ENCODE measurements at places on chromosomes 2 and 18. TPM values are rescaled to one million over a fixed set of nuclear protein-coding genes. Genes with fewer than 3 reads are reported as not detected.

The WDR43 gene
- 105 TPM for total RNA-seq

DNA sequence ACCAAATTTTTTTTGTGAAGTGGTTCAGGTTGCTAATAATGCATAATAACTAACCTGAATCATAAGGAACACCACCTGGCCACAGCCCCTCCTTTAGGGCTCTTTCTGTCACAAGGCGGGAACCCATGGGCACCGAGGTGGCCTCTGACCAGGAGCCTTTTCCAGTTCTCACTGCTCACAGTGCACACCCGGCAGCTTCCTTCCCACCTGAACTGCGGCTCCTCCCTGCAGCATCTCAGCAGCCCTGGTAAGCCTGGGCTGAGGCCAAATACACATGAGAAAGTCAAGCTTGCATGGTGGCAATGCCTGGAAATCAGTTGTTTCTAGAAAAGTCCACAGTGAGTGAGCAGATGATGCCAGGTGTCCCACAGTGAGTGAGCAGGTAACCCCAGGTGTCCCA lies 77.6 kb upstream of the SNTG2 start:
- no peaks in the 10 kb centered on the region for H3K27me3 ChIP-seq
- H3K4me3 ChIP-seq, result no peak overlapping the region
- H3K4me1 ChIP-seq, result no peaks in the 10 kb centered on the region
- no peak overlapping the region for H3K27ac ChIP-seq
- no peaks in the 10 kb centered on the region for H3K36me3 ChIP-seq

DNA sequence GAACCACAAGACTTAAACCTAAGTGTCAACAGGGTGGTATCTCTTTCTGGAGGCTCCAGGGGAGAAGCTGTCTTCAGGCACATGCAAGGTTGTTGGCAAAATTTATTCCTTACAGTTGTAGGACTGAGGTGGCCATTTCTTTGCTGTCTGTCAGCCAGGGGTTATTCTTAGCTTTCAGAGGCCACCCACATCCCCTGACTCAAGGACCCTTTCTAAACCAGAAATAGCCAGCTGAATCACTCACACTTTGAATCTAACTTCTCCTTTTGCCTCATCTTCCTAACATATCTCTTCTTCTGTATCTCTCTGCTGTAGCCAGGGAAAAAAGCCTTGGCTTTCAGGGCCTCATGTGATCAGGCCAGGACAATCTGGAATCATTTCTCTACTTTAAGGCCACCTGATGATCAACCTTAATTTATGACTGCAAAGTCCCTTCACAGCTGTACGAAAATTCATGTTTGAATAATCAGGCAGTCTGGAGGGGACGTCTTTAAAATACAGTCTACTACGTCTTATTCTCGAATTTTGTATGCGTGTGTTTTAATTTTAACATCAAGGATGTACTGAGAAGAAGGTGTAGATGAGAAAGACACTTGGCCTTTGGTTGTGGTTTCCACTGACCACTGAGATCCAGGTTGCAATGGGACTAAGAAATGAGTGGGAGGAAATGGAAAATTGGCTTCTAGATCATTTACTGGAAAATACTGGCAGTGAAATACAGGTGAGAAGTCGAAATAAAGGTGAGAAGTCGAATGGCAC lies 90.4 kb downstream of the DOCK10 start:
- H3K36me3 ChIP-seq, result no peaks in the 10 kb centered on the region
- H3K4me3 ChIP-seq, result no peak overlapping the region
- H3K27ac ChIP-seq, result no peak overlapping the region
- DNase-seq, result no peak
- H3K27me3 ChIP-seq, result no peaks in the 10 kb centered on the region
- no peaks in the 10 kb centered on the region for H3K4me1 ChIP-seq

GRCh38 chr2:200625958-200626363 lies 40.1 kb downstream of the AOX1 start:
- H3K27me3 ChIP-seq, result no peaks in the 10 kb centered on the region
- no peak overlapping the region for H3K4me3 ChIP-seq
- H3K27ac ChIP-seq, result no peak overlapping the region
- no peak for DNase-seq

DNA sequence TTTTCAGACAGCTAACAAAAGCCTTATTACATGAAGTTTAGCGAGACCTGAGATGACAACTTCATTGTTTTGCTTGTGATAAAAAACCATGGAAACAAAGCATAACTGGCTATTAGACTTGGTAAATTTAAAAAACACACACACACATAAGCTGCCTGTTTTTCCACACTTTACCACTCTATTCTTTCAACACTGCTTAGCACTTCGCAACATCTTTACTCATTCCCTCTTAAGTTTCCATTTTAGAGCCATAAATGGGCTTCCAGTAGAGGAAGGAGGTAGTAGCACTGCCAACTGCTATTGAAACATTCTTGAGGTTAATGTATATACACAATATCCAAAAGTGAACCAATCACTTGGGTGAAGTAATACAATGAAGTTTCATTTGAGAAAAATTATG lies 54.1 kb downstream of the BAZ2B start:
- H3K4me3 ChIP-seq, result no peak overlapping the region
- H3K4me1 ChIP-seq, result no peaks in the 10 kb centered on the region
- H3K27me3 ChIP-seq, result no peaks in the 10 kb centered on the region
- no peaks in the 10 kb centered on the region for H3K36me3 ChIP-seq
- DNase-seq, result no peak
- H3K27ac ChIP-seq, result no peak overlapping the region

DNA sequence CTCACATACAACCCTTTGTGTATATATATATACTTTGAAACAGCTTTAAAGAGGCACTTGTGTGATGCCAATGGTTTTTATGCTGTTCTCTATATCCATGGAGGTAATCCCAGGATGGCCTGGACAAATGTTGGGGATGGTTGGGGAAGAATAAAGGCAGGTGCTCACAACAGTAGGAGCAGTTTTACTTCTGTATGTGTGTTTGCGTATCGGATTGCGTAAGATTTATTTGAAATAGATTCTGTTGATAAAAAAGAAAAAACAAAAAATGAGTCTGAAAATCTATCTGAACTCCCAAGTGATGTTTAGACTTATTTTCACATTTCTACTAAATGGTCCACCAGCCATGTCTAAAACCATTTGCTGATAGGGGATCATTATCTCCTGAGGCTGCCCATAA lies 29.3 kb downstream of the MRPL19 start:
- no peak overlapping the region for H3K4me3 ChIP-seq
- no peaks in the 10 kb centered on the region for H3K27me3 ChIP-seq
- peak overlapping the region; percentile 93 for H3K27ac ChIP-seq
- H3K36me3 ChIP-seq, result peaks cover 17% of the 10 kb centered on the region

GRCh38 chr2:133886735-133887675 lies 318.7 kb upstream of the NCKAP5 start:
- H3K27me3 ChIP-seq, result no peaks in the 10 kb centered on the region
- no peaks in the 10 kb centered on the region for H3K36me3 ChIP-seq
- H3K4me1 ChIP-seq, result no peaks in the 10 kb centered on the region
- peak; percentile 29 for DNase-seq
- H3K27ac ChIP-seq, result no peak overlapping the region
- H3K4me3 ChIP-seq, result no peak overlapping the region

The PIAS2 gene
- total RNA-seq, result 21.9 TPM

DNA sequence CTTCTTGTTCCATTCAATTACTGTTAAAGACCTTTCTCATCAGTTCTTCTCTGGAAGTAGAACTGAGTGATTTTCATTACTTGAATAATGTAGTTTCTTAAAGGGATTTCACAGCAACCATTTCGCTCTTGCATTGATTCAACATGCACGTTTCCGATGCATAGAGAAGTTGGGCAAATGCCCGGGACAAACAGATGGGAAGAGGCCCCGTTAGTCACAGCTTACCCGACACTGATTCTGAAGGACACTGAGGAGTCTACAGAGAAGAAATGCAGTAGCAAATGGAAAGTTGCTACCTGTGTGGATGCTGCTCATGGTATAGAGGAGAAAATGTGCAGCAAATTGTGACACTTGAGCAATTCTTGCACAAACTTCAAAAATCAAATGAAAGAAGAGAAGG lies 32.3 kb upstream of the GCG start:
- H3K27ac ChIP-seq, result no peak overlapping the region
- H3K4me1 ChIP-seq, result peaks cover 4% of the 10 kb centered on the region
- no peak overlapping the region for H3K4me3 ChIP-seq
- H3K36me3 ChIP-seq, result no peaks in the 10 kb centered on the region
- no peaks in the 10 kb centered on the region for H3K27me3 ChIP-seq

The ADCYAP1 gene
- total RNA-seq, result not detected

GRCh38 chr2:7881063-7881462 lies 800.8 kb upstream of the ID2 start:
- H3K36me3 ChIP-seq, result no peaks in the 10 kb centered on the region
- H3K4me1 ChIP-seq, result no peaks in the 10 kb centered on the region
- no peak for DNase-seq
- H3K4me3 ChIP-seq, result no peak overlapping the region

The TXNDC2 gene
- total RNA-seq, result not detected

The TRIM54 gene
- 219 TPM for total RNA-seq

The OTOS gene
- total RNA-seq, result not detected

The MPP4 gene
- total RNA-seq, result 0.33 TPM

- H3K27me3 ChIP-seq, result no peaks in the 10 kb centered on the region
- peaks cover 37% of the 10 kb centered on the region for H3K4me1 ChIP-seq
- H3K27ac ChIP-seq, result peak overlapping the region; percentile 78
- peak; percentile 79 for DNase-seq
- no peaks in the 10 kb centered on the region for H3K36me3 ChIP-seq
Observed at GRCh38 chr2:216810399-216811160, 49.3 kb downstream of the TNP1 start.

DNA sequence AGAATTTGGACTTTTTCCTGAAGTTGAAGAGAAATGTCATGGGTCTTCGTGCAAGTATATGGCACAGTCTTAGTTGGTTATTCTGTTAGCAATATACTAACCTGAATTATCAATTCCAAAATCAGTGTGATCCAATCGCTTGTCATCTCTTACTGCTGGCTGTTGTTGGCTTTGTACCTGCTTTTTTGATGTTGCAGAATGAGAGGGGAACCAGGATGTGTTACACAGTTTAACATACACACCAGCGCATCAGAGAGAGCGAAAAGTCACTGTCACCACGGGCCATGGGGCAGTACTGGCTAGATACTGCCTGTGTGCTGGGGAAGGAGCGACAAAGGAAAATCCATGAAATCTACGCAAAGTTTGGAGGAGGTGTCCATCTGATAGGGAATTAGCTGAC lies 59.3 kb upstream of the SPP2 start:
- DNase-seq, result no peak
- no peaks in the 10 kb centered on the region for H3K4me1 ChIP-seq
- no peak overlapping the region for H3K4me3 ChIP-seq
- H3K27me3 ChIP-seq, result no peaks in the 10 kb centered on the region
- H3K36me3 ChIP-seq, result no peaks in the 10 kb centered on the region
- no peak overlapping the region for H3K27ac ChIP-seq

The CTAGE1 gene
- not detected for total RNA-seq

DNA sequence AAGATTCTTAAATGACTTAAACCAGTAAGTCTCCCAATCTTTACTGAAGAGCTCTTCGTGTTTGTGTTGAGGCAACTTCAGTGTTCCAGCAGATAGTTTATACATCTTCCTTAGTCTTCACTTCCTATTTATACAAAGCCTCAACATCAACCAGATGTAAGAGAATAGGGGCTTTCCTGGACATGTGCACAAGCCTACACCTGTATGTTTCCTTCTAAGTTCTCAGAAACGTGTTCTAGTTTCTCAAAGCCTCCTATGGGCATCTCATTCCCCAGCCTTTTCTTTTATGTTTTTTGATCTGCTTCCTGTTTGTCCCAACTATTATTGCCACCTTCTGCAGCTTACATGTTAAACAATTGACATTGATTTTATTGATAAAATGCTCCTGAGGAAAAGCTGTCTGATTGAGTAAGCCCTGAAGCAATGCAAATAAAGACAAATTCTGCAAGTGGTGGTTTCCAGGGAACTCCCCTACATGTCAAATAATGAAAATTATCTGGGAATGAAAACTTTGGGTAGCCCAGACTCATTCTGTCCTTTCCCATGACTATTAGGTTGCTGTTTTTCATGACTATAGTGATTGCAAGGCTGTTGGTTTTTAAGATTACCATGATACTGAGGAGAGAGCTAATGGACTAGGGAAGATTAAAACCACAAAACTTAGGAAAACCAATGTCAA lies 663.3 kb upstream of the ACVR2A start:
- no peaks in the 10 kb centered on the region for H3K36me3 ChIP-seq
- no peaks in the 10 kb centered on the region for H3K27me3 ChIP-seq
- H3K4me3 ChIP-seq, result no peak overlapping the region
- DNase-seq, result no peak

DNA sequence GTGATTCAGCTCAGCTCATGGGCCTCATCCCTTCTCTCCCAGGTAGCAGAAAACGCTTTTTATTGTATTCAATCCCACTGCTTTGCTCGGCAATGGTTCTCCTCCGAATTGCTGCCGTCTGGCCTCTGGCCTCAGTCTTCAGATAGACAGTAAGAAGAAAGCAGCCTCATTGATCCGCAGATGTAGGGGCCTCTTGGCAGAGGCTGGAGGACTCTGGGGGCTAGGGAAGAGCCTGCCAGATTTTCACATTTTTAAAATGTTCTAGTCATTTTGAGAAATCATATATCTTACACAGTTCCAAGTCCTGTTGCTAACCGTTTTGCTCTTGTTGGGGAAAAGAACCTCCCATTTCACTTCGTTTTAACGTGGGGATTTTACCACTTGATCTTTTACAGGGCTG lies 123.3 kb downstream of the RNF144A start:
- H3K4me3 ChIP-seq, result no peak overlapping the region
- H3K4me1 ChIP-seq, result no peaks in the 10 kb centered on the region
- DNase-seq, result no peak
- H3K27ac ChIP-seq, result no peak overlapping the region
- no peaks in the 10 kb centered on the region for H3K36me3 ChIP-seq

GRCh38 chr2:42101206-42102023 lies 53.6 kb downstream of the PKDCC start:
- H3K4me3 ChIP-seq, result peak overlapping the region; percentile 51
- no peaks in the 10 kb centered on the region for H3K36me3 ChIP-seq
- H3K27ac ChIP-seq, result peak overlapping the region; percentile 80
- H3K27me3 ChIP-seq, result no peaks in the 10 kb centered on the region
- no peak for DNase-seq
- peaks cover 3% of the 10 kb centered on the region for H3K4me1 ChIP-seq

GRCh38 chr2:197159661-197160211 lies 150.8 kb downstream of the ANKRD44 start:
- H3K36me3 ChIP-seq, result no peaks in the 10 kb centered on the region
- H3K4me1 ChIP-seq, result no peaks in the 10 kb centered on the region
- no peak for DNase-seq
- no peaks in the 10 kb centered on the region for H3K27me3 ChIP-seq

The ANO7 gene
- total RNA-seq, result 0.13 TPM

DNA sequence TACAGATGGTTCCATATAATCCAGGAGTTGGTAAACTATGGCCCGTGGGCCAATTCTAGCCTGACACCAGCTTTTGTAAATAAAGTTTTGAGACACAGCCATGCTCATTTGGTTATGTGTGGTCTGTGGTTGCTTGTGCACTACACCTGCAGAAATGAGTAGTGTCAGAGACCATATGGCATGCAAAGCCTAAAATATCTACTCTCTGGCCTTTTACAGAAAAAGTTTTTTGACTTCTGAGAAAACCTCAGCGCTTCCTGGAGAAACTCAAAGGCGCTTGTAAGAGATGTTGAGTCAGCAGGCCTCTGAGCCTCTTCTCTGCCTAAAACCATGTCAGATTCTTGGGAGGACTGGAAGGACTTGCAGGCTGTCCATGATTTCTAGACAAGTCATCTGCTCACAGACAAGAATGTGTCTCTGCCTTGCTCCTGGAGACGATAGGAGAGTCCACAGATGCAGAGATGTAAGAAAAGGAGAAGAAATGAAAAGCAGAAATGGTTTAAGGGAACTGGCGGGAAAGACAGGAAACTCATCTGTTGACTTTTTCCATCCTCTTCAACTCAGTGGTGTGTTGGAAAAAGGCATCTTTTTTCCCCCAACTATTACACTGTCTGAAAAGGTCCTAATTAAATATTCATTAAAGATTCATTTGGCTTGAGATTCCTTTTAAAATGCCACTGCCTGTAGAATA lies 5.2 kb downstream of the TTC39C start:
- no peak for DNase-seq
- H3K4me1 ChIP-seq, result peaks cover 11% of the 10 kb centered on the region
- H3K27me3 ChIP-seq, result peaks cover 31% of the 10 kb centered on the region
- H3K4me3 ChIP-seq, result no peak overlapping the region
- H3K27ac ChIP-seq, result no peak overlapping the region
- no peaks in the 10 kb centered on the region for H3K36me3 ChIP-seq

All from gastrocnemius medialis (tissue), 4 donors.